ENCODE measurements at places on chromosomes 12 and 14.
A peak's percentile ranks its signal among the peaks of the same experiment; 100 is the strongest.

DNA sequence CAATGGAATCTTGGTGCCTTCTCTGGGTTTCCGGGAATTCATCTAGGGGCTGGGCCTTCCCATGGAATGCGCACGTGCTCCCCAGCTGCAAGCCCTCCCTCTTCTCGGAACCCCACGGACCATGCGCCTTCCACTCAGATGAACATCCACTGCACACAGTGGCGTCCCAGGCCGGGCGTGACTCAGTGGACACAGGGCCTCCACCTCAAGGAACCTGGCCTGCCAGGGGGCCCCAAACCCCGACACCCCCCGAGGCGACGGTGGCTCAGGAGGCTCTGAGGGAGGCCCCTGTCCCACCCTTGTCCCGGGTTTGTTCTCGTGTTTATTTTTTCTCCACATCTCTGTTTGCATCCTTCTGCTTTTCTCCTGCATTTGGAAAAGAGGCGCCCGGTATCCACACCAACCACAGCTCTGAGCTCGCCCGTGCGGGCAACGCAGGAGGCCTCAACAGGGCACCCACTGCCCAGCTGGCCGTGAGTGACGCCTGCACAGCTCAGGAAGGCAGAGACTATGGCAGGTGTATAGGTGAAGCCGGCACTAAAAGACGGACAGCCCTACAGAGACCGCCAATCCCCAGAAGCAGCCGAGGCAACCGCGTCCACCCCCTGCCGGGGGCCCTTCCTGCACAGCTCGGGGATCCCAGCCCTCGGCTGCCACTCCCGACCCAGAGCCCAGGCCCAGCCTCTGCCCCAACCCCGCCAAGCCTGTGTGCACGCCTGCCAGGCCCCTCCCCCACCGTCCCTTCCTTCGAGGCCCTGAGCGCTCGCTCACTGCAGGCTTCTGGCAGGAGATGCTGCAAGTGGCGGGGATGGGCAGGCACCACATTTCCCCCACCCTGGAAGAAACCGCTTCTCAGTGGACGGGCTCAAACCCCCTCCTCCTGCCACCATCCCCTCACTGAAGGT, 23.8 kb upstream of the GALNT9 start:
- DNase-seq = no peak

- DNase-seq = no peak
These were observed 1122.4 kb upstream of the USP15 start for GRCh38 chr12:61137677-61138414.

GRCh38 chr12:4856596-4856995, 53.1 kb upstream of the KCNA1 start:
- DNase-seq = no peak

- no peak for DNase-seq
These were observed 15.8 kb upstream of the CFAP54 start for GRCh38 chr12:96473394-96474093.

DNA sequence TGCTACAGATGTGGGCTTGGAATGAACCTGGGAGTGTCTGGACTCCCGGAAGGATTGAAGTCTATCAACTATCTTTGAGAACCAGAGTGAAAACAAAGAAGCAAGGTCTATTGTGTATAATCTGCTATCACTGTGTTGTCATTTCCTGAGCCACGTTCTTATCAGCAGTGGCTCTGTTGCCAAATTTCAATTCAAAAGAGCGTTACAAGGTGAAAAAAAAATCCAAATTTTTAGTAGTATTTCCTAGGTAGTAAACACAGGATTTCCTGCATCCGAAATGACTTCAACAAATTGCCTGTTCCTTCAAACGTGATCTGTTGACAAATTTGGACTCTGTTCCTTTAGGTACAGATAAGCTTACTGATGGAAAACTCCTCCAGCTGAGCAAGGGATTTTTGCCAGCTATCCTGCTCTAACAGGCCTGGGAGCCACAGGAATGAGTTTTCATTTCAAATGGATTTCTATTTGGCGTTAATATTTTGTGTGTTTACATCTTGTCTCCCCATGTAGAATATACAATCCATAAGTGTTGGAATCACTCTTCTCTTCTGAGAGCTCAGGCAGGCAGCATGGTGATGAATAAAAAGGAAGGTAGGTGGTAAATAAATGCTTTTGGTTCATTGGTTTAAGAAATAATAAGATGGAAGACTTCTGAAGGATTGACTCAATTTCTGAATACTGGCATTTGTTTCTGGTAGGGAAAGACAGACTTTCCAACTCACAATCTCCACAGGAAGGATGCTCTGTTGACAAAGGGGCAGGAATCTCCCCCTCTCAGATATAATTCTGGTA, 58.5 kb downstream of the GPR135 start:
- DNase-seq = no peak

DNA sequence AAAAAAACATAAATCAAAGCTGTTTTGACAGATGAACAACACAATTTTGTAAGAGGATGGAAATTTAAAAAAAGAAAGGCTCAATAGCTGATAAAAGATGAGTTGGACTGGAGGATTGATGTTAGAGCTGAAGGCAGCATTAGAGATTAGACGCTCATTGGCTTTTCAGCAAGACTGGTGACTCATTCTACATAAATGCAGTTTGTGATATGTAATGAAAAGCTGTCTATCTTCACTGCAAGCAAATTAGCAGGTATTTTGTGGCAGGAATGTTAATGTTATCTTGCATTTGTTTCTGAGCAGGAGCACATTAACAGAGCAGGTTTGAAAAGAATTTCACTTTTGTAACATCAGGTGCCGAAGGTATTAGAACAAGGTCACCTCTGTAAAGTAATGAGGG, 442.7 kb upstream of the NOVA1 start:
- no peak for DNase-seq

DNA sequence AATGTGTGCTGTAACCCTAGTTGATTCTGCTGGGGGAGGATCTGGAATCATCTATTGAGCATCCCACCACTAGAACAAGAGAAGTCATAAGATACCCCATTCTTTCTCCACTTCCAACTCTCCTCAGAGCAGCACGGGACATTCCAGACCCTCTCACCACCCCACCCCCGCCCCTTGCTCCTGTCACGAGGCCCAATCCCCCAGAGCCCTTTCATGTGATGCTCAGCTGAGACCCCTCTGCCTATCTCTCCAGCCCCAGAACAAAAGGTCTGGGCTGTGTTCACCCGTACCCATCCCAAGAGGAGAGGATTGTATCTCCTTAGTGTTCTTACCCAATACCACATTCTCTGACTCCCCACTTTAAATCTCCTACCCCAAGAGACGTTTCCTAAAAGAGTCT, 602 bp downstream of the PMEL start:
- DNase-seq = no peak

DNA sequence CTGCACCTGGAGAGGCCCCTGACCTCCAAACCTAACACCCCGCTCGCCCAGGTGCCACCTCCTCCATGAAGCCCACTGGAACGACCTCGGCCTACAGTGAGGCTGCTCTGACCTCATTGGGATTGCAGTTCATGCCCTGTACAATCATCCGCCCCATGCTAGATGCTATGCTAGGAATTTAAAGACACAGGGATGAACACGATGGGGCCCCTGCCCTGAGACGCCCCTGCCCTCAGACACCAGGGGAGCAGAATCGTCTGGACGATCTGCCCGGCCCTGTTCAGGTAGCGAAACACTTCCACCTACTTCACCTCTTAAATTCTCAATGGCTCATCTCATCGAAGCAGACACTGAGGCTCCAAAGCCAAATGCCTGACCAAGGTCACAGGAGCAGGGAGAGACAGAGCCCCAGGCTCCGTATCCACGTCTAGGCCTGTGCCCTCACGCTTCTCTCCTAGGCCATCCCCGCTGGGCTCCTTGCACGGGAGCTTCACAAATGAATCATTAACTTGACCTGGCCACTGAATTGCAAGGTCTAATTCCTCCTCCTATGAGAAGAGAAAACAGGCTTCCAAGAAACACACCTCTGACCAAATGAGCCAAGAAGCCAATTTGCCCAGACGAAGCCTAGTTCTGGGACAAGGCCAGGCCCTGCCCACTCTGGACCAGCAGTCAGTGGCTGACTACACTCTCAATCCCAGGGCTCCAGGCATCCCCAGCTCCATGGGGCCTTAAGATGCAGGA, 35.2 kb downstream of the SCARB1 start:
- DNase-seq = peak; percentile 8

DNA sequence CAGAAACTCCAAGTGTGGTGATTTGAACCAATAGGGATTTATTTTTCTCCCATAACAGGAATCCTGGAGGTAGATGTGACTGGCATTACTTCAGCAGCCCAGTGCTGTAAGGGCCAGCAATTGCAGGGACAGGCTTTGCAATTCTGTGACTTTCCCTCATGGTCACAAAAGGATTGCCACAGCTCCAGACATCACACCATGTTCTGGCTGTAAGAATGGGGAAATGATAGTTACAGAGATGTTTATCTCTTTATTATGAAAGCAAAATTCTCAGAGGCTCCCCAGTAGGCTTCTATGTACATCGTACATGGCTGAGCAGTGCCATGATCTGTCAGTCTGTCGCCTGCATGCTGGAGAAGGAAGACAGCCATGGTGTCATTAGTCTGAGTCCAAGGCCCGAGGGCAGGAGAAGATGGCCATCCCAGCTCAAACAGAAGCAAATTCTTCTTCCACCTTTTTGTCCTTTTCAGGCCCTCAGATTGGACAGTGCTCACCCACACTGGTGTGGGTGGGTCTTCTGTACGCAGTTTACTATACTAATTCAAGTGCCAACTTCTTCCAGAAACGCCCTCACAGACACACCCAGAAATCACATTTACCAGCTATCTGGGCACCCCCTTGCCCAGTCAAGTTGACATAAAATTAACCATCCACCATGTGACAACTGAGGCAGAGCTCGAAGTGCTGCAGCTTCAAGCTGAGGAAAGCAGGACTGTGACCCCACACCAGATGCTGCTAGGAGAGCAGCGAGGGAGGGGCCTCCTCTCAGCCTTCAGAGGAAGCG, 17.2 kb downstream of the ZBTB42 start:
- no peak for DNase-seq

- DNase-seq = no peak
These were observed 191.9 kb upstream of the PWP1 start for GRCh38 chr12:107493666-107494065.

DNA sequence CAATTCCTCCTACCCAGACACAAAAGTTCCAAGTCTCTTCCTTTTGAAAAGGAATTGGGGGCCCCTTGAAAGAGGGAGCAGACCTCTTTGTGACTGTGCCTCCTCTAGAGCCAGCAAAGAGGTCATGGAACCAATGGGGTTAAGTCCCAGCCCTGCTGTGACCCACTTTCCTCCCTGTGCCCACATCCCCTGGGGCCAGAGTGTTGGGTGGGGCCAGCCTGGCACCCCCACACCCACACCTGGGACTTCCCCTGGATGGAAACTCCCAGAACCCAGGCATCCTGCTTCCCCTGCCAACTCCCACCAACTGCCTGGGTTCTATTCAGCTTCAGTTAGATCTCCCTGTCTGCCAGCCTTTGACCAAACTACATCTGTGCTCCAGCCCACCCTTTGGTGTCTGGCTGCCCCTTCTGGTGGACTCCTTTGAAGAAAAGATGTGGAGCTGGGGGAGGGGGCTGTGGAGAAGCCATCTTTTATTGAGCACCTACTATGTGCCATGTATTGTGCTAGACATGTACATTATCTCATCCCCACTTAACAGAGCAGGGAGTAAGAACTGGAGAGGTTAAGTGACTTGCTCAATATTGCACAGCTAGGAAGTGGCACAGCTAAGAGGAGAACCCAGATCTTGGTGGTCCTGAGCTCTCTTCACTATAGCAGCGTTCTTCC, 4.6 kb upstream of the RARG start:
- no peak for DNase-seq

GRCh38 chr12:62907078-62907477, 27.9 kb downstream of the PPM1H start:
- no peak for DNase-seq

DNA sequence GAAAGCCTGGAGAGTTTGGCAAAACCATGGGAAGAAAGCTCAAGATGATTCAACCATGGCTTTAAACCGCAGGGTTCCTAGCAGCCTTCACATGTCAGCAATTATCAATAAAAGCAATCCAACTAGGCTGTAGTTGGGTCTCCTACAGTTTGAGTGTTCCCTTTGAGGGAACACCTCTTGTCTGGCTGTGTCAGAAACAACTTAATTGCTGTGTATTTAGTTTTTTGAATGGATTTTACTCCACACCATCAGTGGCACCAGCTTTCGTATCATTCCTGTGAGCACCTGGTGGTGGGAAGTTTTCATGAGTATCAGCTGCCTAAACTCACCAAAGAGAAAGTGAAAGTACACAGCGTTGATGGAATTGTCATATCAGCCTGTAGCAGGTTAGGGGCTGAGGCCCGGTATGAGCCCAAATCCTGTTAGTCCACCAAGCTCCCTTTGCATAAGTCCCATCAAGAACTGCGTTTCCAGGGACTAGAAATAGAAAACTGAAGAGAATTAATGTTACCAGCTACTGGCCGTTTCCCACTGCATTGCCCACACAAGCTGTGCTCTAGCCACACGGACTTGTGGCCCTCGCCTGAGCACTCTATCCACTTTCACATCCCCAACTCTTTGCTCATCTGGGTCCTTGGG, 10.9 kb upstream of the IL26 start:
- DNase-seq = no peak

DNA sequence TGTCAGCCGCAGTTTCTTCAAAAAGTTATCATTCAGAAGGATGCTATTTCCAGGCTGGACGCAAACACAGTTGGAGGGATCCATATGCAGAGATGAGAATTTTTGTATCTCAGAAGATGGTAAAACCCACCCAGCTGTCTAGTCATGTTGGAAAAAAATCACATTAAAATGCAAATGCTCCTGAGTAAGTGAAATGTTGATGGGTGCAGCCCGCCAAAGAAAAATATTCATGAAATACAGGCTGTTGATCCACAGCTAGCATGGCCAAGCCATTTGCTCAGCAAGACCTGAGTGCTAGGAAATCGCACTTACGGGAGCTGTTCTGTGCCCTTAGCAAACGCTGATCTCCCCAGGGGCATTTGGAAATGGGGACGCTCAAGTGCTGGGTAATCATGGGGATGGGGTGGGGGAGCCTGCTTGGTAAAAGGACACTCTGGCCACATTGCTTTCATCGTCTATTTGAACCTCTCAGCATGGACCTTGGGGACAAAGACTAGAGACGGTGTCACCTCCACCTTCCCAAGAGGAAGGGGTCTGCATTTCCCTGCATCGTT, 25.7 kb downstream of the TUNAR start:
- no peak for DNase-seq

DNA sequence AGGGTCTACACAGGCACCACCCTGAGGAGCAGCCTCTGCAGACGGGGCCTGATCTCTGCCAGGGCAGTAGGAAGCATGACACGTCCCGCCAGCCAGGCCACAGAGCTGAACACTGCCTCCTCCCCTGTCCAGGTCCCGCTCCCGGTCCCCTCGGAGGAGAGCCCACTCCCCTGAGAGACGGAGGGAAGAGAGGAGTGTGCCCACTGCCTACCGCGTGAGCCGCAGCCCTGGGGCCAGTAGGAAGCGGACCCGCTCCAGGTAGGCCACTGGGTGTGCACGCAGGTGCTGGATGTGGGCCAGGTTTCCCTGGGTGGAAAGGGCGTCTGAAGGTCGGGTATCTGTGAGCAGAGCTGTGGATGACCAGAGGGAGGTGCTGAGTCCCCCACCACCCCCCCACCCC, 41.9 kb upstream of the MMP17 start:
- no peak for DNase-seq

Measured in HS-27A (cell line).